Type B pancreatic cell (in vitro differentiated cells): ENCODE measurements at places on chromosomes 12 and 14.

DNA sequence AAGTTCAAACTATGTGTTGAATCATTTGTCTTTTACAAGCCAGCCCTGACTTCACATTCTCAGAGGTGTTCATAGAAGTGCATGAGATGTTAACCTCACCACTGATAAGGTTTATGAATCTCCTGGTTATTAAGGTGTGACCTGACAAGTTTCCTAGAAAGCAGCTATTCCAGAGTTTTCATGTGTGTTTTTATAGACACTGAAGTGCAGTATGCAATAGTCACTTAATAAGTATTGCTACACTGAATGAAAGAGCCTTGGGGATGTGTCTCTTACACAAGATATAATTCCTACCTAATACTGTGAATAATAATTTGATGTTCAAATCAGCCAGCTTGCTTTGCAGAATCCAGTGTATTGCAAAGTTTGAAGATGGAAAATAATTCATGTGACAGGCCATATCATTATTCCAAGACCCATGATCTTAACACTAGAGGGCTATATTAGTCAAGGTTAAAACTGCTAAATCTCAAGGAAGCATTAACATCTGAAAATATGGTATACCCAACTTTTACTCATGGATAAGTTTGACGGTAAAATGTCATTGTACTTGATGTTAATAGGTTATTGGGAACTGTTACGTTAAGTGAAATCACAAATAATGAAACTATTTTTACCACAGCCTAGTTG is 13.0 kb downstream of the SLC25A3 start:
- H3K4me3 ChIP-seq = no peak overlapping the region
- H3K4me1 ChIP-seq = no peaks in the 10 kb centered on the region
- no peaks in the 10 kb centered on the region for H3K27me3 ChIP-seq
- peaks cover 9% of the 10 kb centered on the region for H3K36me3 ChIP-seq

DNA sequence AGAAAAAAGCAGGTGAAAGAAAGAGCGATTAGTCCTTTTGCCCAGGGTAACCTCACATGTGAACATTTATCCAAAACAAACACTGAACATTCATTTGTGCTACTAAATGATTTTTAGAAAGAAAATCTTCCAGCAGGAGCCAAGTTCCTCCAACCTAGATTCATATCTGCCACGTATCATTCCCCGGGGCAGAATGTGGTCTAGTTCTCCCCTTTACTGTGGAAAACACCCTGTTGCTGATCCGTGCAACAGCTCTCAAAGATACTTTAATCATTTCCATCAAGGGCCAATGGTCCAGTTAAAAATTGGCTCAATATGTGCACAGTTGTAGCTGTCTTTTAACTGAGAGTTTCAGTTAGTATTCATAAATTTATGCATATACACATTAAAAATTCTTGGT is 479.1 kb downstream of the ATP23 start:
- H3K36me3 ChIP-seq = no peaks in the 10 kb centered on the region
- H3K4me1 ChIP-seq = peaks cover 38% of the 10 kb centered on the region
- no peaks in the 10 kb centered on the region for H3K27me3 ChIP-seq
- peak overlapping the region; percentile 24 for H3K27ac ChIP-seq
- DNase-seq = no peak

GRCh38 chr12:89740943-89741342 is 32.3 kb upstream of the ATP2B1 start:
- no peaks in the 10 kb centered on the region for H3K27me3 ChIP-seq
- H3K36me3 ChIP-seq = no peaks in the 10 kb centered on the region
- DNase-seq = no peak
- no peak overlapping the region for H3K4me3 ChIP-seq
- no peaks in the 10 kb centered on the region for H3K4me1 ChIP-seq

GRCh38 chr12:14416658-14417057 is 51.2 kb downstream of the ATF7IP start:
- H3K27ac ChIP-seq = peak overlapping the region; percentile 44
- no peaks in the 10 kb centered on the region for H3K27me3 ChIP-seq
- DNase-seq = no peak
- peaks cover 35% of the 10 kb centered on the region for H3K36me3 ChIP-seq
- H3K4me3 ChIP-seq = peak overlapping the region; percentile 53

DNA sequence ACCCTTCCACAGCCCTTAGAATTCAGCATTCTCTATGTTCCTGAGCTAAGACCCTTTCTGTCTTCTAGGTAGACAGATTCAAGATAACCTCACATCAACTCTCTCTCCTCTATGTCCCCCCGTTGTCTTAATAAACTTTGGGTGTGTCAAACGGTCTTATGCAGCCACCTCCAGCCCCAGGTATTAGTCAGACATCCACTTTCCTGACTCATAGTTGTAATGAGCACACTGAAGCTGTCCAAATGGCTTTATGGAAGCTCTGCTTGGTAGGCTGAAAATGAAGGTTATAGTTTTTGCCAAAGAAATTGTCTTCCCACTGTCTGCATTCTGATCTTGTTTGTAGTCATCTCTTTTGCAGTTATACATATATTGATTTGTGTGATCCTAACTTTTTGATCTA is 482.0 kb downstream of the RMST start:
- no peaks in the 10 kb centered on the region for H3K27me3 ChIP-seq
- H3K4me3 ChIP-seq = no peak overlapping the region
- DNase-seq = no peak

DNA sequence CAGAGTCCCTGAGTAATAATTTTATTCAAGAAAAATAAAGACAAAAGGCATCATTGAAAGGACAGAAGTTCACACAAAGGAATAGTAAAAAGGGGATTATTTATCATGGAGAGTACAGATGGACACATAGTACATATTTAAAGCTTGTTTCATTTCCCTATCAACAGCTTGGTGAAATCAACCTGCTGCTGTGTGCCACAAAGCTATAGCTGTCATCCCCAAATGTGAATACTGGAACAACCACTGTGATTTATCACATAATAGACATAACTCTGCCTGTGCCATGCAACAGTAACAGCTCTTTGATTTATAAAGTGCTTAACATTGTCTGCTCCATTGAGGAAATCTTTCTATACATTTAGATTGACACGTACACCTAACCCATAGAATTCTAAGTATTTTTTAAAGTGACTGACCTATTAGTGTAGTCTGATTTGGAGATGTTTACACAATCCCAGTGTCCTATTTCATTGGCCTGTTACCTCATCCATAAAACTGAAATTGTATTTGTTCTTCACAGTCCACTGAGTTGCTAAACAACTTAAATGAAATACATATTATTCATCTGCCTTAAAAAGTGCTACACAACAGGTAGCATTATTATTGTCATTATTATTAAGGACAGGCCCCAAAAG is 3.3 kb downstream of the NEMF start:
- DNase-seq = no peak
- H3K27me3 ChIP-seq = no peaks in the 10 kb centered on the region
- H3K4me1 ChIP-seq = peaks cover 17% of the 10 kb centered on the region
- H3K4me3 ChIP-seq = peak overlapping the region; percentile 44

- peak overlapping the region; percentile 23 for H3K27ac ChIP-seq
- peaks cover 2% of the 10 kb centered on the region for H3K4me1 ChIP-seq
- H3K27me3 ChIP-seq = no peaks in the 10 kb centered on the region
- H3K36me3 ChIP-seq = peaks cover 1% of the 10 kb centered on the region
Observed at GRCh38 chr12:121209221-121209620, 708 bp upstream of the P2RX4 start.

GRCh38 chr14:28297559-28297958 is 469.0 kb upstream of the FOXG1 start:
- no peak for DNase-seq
- no peak overlapping the region for H3K27ac ChIP-seq
- peaks cover 5% of the 10 kb centered on the region for H3K27me3 ChIP-seq
- H3K36me3 ChIP-seq = no peaks in the 10 kb centered on the region
- no peaks in the 10 kb centered on the region for H3K4me1 ChIP-seq

GRCh38 chr12:49232940-49233841 is 31.7 kb upstream of the TUBA1C start:
- H3K4me1 ChIP-seq = peaks cover 34% of the 10 kb centered on the region
- no peaks in the 10 kb centered on the region for H3K36me3 ChIP-seq
- peak overlapping the region; percentile 66 for H3K27ac ChIP-seq
- no peaks in the 10 kb centered on the region for H3K27me3 ChIP-seq

DNA sequence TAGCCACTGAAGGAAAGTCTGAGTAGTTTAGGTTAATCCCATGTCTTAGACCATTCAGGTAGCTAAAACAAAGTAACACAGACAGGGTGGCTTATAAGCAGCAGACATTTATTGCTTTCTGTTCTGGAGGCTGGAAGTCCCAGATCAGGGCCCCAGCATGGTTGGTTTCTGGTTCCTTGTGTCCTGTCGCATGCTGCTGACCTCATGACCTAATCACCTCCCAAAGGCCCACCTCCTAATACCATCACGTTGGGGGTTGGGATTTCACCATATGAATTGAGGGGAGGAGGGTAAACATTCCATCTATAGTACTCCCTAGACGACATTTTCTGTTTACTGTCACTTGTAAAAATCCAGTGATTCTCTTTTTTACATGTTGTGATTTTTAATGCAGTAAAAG is 148.6 kb downstream of the FBXL14 start:
- H3K4me1 ChIP-seq = peaks cover 10% of the 10 kb centered on the region
- H3K27ac ChIP-seq = peak overlapping the region; percentile 1
- H3K27me3 ChIP-seq = no peaks in the 10 kb centered on the region
- H3K36me3 ChIP-seq = peaks cover 50% of the 10 kb centered on the region
- no peak overlapping the region for H3K4me3 ChIP-seq
- no peak for DNase-seq

GRCh38 chr14:61064856-61065255 is 83.8 kb downstream of the SLC38A6 start:
- no peak for DNase-seq
- H3K4me3 ChIP-seq = no peak overlapping the region
- H3K36me3 ChIP-seq = peaks cover 14% of the 10 kb centered on the region
- no peak overlapping the region for H3K27ac ChIP-seq
- no peaks in the 10 kb centered on the region for H3K27me3 ChIP-seq

GRCh38 chr12:26150736-26151450 is 26.1 kb upstream of the BHLHE41 start:
- DNase-seq = no peak
- no peak overlapping the region for H3K27ac ChIP-seq
- peaks cover 22% of the 10 kb centered on the region for H3K27me3 ChIP-seq
- no peaks in the 10 kb centered on the region for H3K36me3 ChIP-seq
- H3K4me3 ChIP-seq = no peak overlapping the region

- H3K4me3 ChIP-seq = no peak overlapping the region
- H3K27ac ChIP-seq = no peak overlapping the region
- no peaks in the 10 kb centered on the region for H3K27me3 ChIP-seq
- H3K36me3 ChIP-seq = no peaks in the 10 kb centered on the region
- DNase-seq = no peak
Observed at GRCh38 chr12:38776647-38777046, 128.7 kb downstream of the CPNE8 start.

DNA sequence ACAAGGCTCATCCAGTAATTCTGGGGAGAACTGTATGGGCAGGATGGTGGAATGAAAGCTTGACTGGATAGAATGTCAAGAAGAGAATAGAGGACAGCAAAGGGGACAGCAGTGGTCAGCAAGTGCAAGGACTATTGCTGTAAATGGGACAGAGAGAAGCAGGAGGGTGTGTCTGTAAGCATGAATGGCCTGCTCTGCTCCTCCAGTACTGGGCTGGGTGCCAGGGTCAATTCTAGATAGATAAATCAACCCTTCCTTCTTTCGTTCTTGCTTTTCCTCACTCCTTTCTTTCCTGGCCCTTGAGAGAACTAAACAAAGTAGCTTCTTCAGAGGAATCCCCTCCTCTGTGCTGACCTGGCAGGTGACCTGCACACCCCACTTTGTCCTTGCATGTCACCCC is 1019.2 kb downstream of the BCL11B start:
- H3K27me3 ChIP-seq = peaks cover 3% of the 10 kb centered on the region
- no peak overlapping the region for H3K27ac ChIP-seq
- H3K4me1 ChIP-seq = no peaks in the 10 kb centered on the region
- no peaks in the 10 kb centered on the region for H3K36me3 ChIP-seq
- no peak overlapping the region for H3K4me3 ChIP-seq

DNA sequence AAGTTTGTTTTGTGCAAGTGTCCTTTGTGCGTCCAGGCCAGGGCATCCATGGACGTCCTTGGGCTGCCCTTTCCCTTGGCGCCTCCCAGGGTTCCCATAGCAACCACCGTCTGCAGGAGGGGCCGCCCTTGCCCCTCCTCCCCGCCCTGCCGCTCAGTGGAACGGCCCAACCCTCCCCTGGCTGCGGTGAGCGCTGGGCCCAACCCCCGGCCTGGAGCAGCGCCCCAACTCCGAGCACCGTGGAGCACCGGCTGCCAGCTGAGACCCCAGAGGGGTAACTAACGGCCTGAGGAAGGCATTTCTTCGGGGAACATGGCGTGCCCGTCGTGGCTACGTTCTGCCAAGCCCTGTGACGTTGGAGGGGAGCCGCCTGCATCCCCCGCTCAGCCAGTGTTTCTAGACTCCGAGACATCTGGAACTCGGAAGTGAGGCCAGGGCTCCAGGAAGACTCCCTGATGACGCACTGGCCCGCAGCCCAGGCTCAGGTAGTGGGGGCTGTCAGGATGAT is 5.3 kb upstream of the ACACB start:
- peaks cover 46% of the 10 kb centered on the region for H3K4me1 ChIP-seq
- H3K4me3 ChIP-seq = peak overlapping the region; percentile 84
- peak; percentile 83 for DNase-seq
- H3K36me3 ChIP-seq = peaks cover 11% of the 10 kb centered on the region
- H3K27me3 ChIP-seq = no peaks in the 10 kb centered on the region
- peak overlapping the region; percentile 79 for H3K27ac ChIP-seq

DNA sequence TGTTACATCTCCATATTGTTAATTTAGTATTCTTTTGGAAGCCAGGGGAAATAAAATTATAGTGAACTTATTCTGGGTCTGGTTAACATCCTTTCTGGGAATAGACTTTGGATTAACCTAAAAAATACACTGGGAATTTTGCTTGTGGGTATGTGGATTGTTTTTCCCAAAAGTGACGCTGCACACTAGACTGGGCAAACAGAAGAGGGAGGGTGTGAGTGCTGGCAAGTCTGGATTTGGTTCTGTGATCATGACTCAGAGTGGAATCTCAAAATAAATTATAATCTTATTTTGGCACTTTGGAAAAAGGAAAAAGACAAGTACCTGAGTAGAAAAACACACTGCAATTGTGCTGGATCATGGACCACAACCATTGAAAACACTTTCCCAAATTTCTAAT is 15.2 kb upstream of the LUM start:
- H3K4me1 ChIP-seq = peaks cover 3% of the 10 kb centered on the region
- no peak for DNase-seq
- no peak overlapping the region for H3K4me3 ChIP-seq

- H3K36me3 ChIP-seq = no peaks in the 10 kb centered on the region
- peak overlapping the region; percentile 86 for H3K27ac ChIP-seq
- peaks cover 5% of the 10 kb centered on the region for H3K4me1 ChIP-seq
- H3K27me3 ChIP-seq = no peaks in the 10 kb centered on the region
- no peak for DNase-seq
- peak overlapping the region; percentile 61 for H3K4me3 ChIP-seq
Observed at GRCh38 chr12:56230432-56231183, 757 bp downstream of the SLC39A5 start.
